ENCODE measurements at places on chromosomes 1 and 21. TPM values are rescaled to one million over a fixed set of nuclear protein-coding genes. Genes with fewer than 3 reads are reported as not detected.

DNA sequence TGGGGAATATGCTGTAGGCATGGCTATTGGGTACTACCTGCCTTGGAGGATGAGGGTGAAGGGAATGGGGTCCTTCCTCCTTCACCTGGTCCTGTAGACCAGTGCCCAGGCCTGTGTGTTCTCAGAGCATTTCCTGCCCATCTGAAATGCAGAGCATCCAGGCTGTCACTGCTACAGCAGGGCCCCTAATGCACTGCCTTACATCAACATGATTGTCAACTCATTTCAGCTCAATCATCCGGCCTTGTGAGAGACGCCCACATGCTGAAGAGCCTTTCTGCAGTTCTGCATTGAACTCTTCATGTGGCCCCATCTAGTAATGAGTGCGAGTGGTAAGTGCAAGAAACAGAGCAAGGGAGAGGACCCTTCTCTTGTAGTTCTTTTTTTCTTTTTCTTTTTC lies 39.8 kb upstream of the SRP9 start:
- no peak overlapping the region for H3K4me3 ChIP-seq
- H3K36me3 ChIP-seq, result no peaks in the 10 kb centered on the region
- no peaks in the 10 kb centered on the region for H3K27me3 ChIP-seq
- no peaks in the 10 kb centered on the region for H3K4me1 ChIP-seq
- H3K27ac ChIP-seq, result no peak overlapping the region
- DNase-seq, result no peak

GRCh38 chr1:183138301-183138700 lies 47.8 kb upstream of the LAMC2 start:
- H3K36me3 ChIP-seq, result peaks cover 13% of the 10 kb centered on the region
- no peak overlapping the region for H3K4me3 ChIP-seq
- H3K4me1 ChIP-seq, result no peaks in the 10 kb centered on the region
- H3K27ac ChIP-seq, result no peak overlapping the region
- no peak for DNase-seq

FAM151A gene
- 0.70 TPM for total RNA-seq

KRTAP10-4 gene
- not detected for total RNA-seq

TSPEAR gene
- not detected for total RNA-seq
